Hindlimb muscle (tissue), 1 donor: ENCODE measurements at places on chromosomes 5 and 9. TPM values are rescaled to one million over a fixed set of nuclear protein-coding genes. Genes with fewer than 3 reads are reported as not detected.

Gene HARS2
- 24.7 TPM for polyA plus RNA-seq

Gene INSL4
- polyA plus RNA-seq = not detected

Gene SPATA31D3
- not detected for polyA plus RNA-seq

Gene CDH6
- polyA plus RNA-seq = 4.5 TPM

Gene SPINK5
- 0.41 TPM for polyA plus RNA-seq

Gene IFNA13
- polyA plus RNA-seq = not detected

Gene SPINK1
- not detected for polyA plus RNA-seq

Gene FOXD4L3
- polyA plus RNA-seq = not detected

Gene AQP7
- 6.4 TPM for polyA plus RNA-seq

Gene THBS4
- 116 TPM for polyA plus RNA-seq

Gene NIM1K
- 0.70 TPM for polyA plus RNA-seq

Gene NME5
- polyA plus RNA-seq = 0.68 TPM

DNA sequence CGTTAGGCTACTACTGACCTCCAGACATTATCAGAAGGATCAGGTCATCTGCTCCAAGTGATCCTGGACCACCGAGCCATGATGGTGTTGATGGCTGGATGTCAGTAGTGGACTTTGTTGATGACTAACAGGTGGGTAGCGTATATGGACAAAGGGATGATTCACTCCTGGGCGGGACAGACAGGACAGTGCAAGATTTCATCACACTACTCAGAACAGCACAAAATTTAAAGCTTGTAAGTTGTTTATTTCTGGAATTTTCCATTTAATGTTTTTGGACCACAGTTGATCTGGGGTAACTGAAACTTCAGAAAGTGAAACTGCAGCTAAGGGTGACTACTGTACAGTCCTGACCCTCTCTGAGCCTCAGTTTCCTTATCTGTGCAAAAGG is 12.7 kb downstream of the PDGFRB start:
- DNase-seq = peak; percentile 54

- no peak for DNase-seq
These were observed 27.2 kb downstream of the MORN5 start for GRCh38 chr9:122186777-122187470.

- DNase-seq = peak; percentile 93
These were observed at the start of gene KLF4 for GRCh38 chr9:107489687-107490605. Gene KLF4, minus strand, starts transcription at chr9:107489769. Its CDS starts 597 bp downstream, at chr9:107489172.

DNA sequence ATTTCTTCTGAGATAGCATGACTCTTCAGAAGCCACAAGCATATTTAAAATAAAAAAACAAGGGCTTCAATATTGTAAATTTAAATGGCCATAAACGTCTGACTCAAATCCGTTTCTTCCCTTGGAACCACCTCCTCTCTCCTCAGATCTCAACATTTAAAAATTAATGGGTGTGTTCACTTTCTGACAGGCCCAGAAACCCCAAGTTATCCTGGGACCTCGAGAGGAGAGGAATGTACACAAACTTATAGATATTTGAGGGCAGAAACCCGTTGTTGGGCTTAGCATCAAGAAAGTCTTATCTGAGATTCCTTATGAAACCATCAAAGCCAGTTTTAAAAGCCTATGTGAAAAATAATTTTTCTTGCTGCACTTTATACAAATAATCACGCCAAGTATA is 29.2 kb downstream of the MLLT3 start:
- no peak for DNase-seq

- DNase-seq = no peak
These were observed 395.1 kb downstream of the PLK2 start for GRCh38 chr5:58064801-58065200.

GRCh38 chr5:133930813-133931090 is 37.7 kb downstream of the C5orf15 start:
- no peak for DNase-seq

- no peak for DNase-seq
These were observed 17.2 kb upstream of the WNK2 start for GRCh38 chr9:93166699-93167098.

DNA sequence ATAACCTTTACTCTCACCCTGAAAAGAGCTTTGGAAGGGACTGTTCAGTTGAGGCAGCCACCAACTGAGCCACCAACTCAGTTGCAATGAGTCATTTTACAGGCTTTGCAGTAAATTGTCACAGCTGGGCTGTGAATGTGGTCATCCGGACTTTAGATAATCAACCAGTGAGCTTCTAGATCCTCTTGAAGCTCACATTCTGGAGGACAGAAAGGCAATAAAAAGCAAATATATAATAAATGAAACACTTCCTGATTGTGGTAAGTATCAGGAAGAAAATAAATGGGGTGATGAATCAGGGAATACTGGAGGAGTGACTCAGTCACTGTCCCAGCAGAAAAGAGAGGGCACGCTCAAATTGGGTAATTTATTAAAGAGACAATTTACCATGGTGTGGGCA is 13.2 kb upstream of the C5orf58 start:
- no peak for DNase-seq

- DNase-seq = no peak
These were observed 632.6 kb upstream of the SEMA6A start for GRCh38 chr5:117207088-117207668.

GRCh38 chr5:73454379-73455036 is 5.9 kb upstream of the FOXD1 start:
- DNase-seq = no peak

DNA sequence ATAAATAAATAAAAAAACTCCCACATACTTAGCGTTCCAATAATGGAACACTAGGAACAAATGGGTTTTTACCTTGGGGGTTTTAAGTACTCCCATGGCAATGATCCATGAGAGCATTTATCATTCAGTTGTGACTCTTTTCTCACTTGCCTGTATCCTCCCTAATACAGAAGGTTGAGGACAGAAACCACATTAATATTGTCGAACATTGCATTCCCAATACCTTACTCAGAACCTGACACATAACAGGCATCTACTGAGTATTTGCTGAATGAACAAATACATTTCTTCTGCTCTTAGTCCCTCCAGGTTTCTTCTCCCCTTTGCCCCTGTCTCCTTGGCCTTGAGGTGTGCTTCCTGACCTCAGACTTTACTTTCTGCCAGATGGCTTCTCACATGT is 175.9 kb downstream of the CEMIP2 start:
- no peak for DNase-seq

DNA sequence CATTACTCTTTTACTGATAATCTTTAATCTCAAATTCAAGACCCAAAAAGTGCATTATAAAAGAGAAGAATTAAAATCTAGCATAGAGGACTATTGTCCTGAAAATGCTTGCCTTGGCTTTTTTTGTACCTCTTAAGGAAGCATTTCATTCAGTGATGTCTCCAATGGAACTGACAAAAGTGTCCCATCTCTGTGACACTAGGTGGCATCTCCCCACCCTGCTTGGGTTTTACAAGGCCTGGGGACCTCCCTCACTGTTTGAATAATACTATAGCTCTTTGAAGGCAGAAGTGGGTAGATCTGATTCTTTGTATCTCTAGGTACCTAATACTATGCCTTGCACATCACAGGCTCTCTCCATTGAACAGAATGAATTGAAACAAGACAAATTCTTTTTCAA is 180.6 kb downstream of the EPB41L4A start:
- no peak for DNase-seq

DNA sequence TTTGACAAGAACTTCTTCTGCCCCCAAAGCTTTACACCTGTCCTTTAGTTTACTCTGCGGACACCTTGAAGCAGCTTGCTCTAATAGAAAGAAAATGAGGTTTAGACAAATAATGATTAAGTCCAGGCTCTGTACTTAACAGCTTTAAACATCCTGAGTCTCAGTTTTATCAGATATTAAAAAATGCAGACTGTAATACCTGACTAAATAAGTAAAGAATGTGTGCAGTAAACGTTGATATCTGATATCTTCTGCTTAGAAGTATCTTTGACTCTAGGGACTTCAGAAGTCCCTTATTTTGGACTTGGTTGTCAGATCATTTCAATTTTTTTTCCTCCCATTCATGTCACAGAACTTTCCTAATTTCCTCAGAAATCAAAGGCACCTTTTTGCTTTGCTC is 1060.4 kb downstream of the CDH12 start:
- DNase-seq = no peak

DNA sequence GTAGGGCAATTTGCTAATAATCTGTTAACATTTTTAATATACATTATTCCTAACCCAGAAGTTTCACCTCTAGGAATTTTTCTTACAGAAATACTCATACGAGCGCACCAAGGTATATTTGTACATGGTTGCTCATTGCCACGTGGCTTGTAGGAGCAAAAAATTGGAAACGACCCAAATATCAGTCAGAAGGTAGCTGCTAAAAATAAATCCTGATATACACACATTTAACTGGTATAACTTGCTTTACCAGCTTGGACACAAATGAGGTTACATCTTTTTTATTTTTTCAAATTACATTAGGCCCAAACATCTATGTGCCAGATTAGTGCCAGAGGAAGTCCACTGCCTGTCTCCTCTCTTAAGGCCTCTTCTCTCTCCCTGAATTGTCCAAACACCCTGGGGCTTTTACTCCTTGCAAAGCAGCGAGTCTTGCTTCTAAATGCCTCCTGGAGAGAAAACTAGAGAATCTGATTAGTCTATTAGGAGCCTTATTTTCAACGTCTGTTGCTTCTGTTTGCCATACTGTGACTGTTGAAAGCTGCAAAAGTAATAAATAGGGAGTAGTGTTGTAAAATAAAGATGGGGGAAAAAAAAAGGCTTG is 92.0 kb upstream of the SSBP2 start:
- no peak for DNase-seq

GRCh38 chr5:75890546-75890945 is 173.3 kb upstream of the POC5 start:
- no peak for DNase-seq

DNA sequence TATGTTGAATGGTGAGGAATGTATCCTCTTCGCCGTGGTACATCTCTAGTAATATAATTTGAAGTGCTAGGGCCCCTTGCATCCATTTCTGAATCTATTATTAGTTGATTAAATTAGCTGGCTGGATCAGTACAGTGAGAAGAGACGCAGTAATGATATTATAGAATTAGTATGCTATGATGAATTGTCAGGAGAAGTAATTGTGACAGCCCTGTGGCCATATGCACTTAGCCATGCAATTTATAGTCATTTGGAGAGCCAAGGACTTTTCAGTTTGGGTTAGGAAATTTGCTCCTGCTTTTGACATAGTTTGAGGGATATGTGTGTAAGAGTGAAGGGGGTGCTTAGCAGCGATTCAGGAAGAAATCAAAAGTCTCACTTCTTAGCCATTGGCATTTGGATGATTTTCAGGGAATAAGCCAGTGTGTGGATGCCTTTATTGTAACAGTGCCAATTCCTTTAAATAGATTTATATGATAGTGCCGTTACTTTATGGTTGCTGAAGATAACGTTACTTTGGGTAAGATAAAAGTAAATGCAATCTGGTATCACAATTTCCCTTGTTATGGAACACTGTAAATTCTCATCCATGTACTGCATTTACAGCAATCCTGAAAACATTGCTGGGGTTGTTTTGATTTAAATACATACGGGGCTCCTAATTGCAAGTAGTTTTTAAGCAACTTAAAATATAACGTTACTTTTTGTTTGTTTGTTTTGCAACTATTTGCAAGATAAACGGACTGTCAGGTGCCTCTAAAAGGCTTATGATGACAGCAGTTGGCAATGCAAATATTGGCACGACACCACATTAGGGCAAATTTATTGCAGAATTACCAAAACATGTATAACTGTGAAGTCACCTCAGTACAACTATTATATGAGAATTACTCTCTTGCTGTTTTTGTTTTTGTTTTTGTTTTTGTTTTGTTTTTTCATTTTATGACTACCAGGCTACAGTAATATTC is 875.4 kb upstream of the WWC1 start:
- DNase-seq = no peak

GRCh38 chr9:76691517-76692313 is 72.5 kb upstream of the PCA3 start:
- DNase-seq = no peak

GRCh38 chr5:151683986-151684588 is 2.6 kb downstream of the SPARC start:
- no peak for DNase-seq

DNA sequence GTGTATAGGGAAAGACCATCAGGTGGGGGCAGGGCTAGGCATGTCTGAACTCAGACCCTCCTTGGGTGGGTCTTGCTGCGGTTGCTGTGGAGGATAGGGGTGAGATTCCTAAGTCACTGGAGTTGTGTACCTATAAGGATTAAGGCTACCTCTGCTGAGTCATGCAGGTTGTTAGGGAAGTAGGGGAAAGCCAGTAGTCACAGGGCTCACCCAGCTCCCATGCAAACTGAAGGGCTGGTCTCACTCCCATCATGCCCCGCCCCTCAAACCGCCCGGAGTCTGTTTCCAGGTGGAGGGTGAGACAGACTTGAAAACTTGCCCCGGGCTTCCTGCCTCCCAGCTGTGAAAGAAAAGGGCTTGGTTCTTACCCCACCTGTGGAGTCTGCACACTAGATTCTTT is 161.8 kb downstream of the CAVIN4 start:
- DNase-seq = no peak

- DNase-seq = no peak
These were observed 119.6 kb upstream of the TXNDC8 start for GRCh38 chr9:110457245-110457644.

- DNase-seq = no peak
These were observed 1016.3 kb upstream of the SEMA6A start for GRCh38 chr5:117590944-117591343.

GRCh38 chr5:107523029-107523680 is 147.6 kb downstream of the EFNA5 start:
- no peak for DNase-seq

- no peak for DNase-seq
These were observed 160.9 kb upstream of the PIK3R1 start for GRCh38 chr5:68054638-68055037.

DNA sequence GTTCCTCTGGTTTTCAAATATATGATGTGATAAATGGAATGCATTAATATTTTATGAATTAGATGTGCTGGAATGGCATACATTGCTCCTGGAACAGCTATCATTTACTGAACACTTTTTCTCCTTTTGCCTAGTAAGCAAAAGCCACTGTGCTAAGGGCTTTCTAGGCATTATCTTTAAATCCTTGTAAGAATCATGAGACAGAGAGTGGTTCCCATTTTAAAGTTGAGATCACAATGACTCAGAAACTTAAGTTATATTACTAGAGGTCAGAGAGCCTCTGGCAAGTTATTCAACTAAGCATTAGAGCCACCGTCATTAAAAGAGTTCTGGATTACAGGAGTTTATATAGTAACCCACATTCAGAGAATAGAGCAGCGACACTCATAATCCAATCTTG is 26.7 kb upstream of the FSD1L start:
- DNase-seq = no peak

- no peak for DNase-seq
These were observed 20.3 kb upstream of the THG1L start for GRCh38 chr5:157710882-157711281.

DNA sequence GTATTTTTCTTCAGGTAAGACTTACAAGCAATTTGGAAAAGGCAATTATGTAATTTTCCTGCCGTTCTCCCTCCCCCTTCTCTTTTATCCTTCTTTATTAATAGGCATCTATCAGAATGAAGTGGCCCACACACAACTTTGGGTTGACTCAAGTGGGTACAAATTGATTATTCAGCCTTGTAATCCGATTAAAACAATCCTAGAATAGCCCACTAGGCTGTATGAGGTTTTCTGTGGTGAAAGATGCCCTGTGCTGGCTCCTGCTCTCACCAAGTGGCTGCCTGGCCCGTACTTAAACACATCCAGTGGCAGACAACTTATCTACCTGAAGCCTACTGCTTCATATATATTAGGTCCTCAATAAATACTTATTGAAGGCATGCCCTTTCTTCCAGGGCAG is 177.3 kb upstream of the C9orf72 start:
- no peak for DNase-seq

GRCh38 chr9:101705135-101705661 is 33.2 kb downstream of the GRIN3A start:
- no peak for DNase-seq
